ENCODE measurements at places on chromosomes 1 and 21.

DNA sequence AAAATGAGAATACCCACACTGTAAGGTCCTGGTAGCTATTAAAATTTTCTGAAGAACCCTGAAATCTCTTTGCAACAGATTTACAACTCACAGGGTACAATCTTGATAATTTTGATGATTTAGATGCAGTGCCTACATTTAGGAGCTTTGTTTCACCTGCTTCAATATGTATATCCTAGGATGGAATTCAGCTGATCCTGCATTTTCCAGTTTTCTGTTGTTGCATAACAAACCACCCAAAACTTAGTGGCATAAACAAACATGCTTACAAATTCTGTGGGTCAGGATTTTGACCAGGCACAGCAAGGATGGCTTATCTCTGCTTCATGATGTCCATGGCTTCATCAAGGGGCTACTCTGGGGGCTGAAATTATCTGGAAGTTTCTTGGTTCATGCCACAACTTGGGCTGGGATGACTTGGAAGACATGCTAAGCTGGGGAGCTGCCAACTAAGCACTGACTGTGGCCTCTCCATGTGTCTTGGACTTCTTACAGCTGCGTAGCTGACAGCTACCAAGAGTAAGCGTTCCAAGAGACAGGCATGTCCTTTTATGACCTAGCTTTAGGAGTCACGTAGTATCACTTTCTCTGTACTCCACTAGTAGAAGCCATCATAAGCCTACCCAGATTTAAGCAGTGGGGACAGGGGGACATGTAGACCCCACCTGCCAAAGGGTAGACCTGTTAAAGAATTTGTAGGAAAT, 108.5 kb downstream of the CACHD1 start:
- DNase-seq: no peak

- no peak for DNase-seq
Observed at GRCh38 chr1:81008293-81008692, 792.4 kb upstream of the ADGRL2 start.

- no peak for DNase-seq
Observed at GRCh38 chr1:203751051-203751450, 13.9 kb upstream of the LAX1 start.

DNA sequence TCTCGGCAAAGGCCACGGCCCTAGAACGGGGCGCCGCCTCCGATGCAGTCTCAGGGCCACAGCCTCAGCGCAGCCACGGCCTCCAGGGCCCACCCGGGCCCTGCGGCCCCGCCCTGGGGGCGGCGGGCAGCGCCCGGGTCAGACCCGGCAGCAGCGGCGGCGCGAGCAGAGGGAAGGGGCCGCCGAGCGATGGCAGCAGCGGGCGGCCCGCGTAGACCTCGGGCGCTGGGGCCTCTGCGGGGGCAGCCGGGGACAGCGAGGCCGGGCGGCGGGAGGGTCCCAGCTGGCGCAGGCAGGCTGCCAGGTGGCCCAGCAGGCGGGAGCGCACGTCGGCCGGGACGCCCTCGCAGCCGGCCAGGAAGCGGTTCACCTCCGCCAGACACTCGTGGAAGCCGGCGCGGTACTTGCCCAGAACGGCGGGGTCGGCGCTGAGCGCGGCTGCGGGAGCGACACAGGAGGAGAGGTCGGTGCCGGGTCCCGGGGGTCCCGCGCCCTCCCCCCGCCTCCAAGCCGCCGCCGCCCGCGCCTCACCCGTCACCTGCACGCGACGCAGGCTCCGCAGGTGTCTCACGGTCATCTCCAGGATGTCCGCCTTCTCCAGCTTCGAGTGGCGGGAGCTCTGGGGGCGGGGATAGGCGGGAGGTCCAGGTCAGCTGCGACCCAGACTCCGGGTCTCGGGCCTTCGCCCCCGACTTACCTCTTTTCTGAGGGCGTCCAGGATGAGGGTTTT, 737 bp downstream of the HES4 start:
- peak; percentile 76 for DNase-seq

All from left forelimb (tissue), 1 donor.